ENCODE measurements at places on chromosomes 6 and 20. TPM values are rescaled to one million over a fixed set of nuclear protein-coding genes. Genes with fewer than 3 reads are reported as not detected.

DDR1 gene
- 8.7 TPM for total RNA-seq

PCSK2 gene
- not detected for total RNA-seq

PRL gene
- not detected for total RNA-seq

RNF39 gene
- not detected for total RNA-seq

LINC00237 gene
- not detected for total RNA-seq

ADGRF1 gene
- not detected for total RNA-seq

MAPK13 gene
- 18.7 TPM for total RNA-seq

HRH3 gene
- total RNA-seq, result not detected

ZSCAN31 gene
- 0.98 TPM for total RNA-seq

SIRPA gene
- total RNA-seq, result 0.05 TPM

GINM1 gene
- total RNA-seq, result 15.1 TPM

EFCAB8 gene
- 0.50 TPM for total RNA-seq

SPATA25 gene
- 0.52 TPM for total RNA-seq

GPLD1 gene
- 0.18 TPM for total RNA-seq

BCAS4 gene
- total RNA-seq, result 7.1 TPM

TMEM14A gene
- 23.8 TPM for total RNA-seq

TMEM74B gene
- total RNA-seq, result 0.09 TPM

SAPCD1 gene
- total RNA-seq, result 16.6 TPM

KHDC1L gene
- not detected for total RNA-seq

ACTL10 gene
- total RNA-seq, result 2.9 TPM

BNIP5 gene
- not detected for total RNA-seq

RTF2 gene
- total RNA-seq, result 120 TPM

MCCD1 gene
- not detected for total RNA-seq

MACROD2 gene
- total RNA-seq, result not detected

MYB gene
- 77.9 TPM for total RNA-seq

MLN gene
- total RNA-seq, result not detected

WFDC5 gene
- total RNA-seq, result not detected

SIGLEC1 gene
- not detected for total RNA-seq

AAR2 gene
- 25.2 TPM for total RNA-seq

DBNDD2 gene
- total RNA-seq, result 10.9 TPM

LAMP5 gene
- not detected for total RNA-seq

LAMA5 gene
- 0.77 TPM for total RNA-seq

UNC93A gene
- not detected for total RNA-seq

OR2H1 gene
- total RNA-seq, result not detected

SRMS gene
- total RNA-seq, result not detected

MAP7 gene
- total RNA-seq, result 0.75 TPM

ACSS2 gene
- 44.5 TPM for total RNA-seq

HLA-DPA1 gene
- total RNA-seq, result 119 TPM

TPX2 gene
- total RNA-seq, result 117 TPM

RIPOR3 gene
- not detected for total RNA-seq

BPIFB4 gene
- total RNA-seq, result not detected

SLC2A10 gene
- not detected for total RNA-seq

OR2B6 gene
- total RNA-seq, result not detected

Data from T-helper 2 cell treated with Interferon-gamma antibody and Interleukin-4, amounts not matched to agents 100 ng/mL and 5 ng/mL, for 36 hours (primary cell).